ENCODE measurements at places on chromosomes 3 and 15. TPM values are rescaled to one million over a fixed set of nuclear protein-coding genes. Genes with fewer than 3 reads are reported as not detected.

DNA sequence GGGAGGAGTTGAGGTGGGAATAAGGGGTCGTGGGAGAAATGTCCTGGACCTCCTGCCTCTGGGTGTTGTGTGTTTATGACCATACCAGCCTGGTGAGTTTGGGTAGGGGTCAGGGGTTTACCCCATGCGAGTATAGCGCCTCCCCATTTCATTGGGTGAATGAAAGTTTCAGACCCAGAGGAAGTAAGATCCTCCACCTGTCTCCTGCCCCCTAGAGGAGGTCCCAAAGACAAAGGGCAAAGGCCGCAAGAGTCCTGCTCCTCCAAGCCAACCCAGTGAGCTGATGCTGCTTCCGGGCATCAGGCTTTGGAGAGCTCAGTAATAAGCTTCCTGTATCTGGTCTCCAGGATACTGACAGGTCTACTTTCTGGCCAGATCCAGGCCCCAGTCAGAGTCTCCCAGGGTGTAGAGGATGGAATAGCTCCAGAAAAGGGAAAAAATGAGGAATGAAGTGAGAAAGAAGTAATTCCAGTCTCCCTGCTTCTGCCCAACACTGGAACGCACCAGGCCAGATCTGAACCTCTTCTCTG lies 6.4 kb upstream of the TBC1D21 start:
- H3K36me3 ChIP-seq = no peaks in the 10 kb centered on the region
- no peak overlapping the region for H3K4me3 ChIP-seq
- H3K27me3 ChIP-seq = peaks cover 66% of the 10 kb centered on the region
- H3K27ac ChIP-seq = no peak overlapping the region

GRCh38 chr3:179943117-179943880 lies 93.4 kb downstream of the PEX5L start:
- H3K4me3 ChIP-seq = no peak overlapping the region
- no peaks in the 10 kb centered on the region for H3K36me3 ChIP-seq
- DNase-seq = no peak

- no peaks in the 10 kb centered on the region for H3K4me1 ChIP-seq
- H3K27ac ChIP-seq = no peak overlapping the region
- DNase-seq = peak; percentile 69
- no peak overlapping the region for H3K4me3 ChIP-seq
Observed at GRCh38 chr3:123258811-123259420, 57.2 kb downstream of the SEC22A start.

NRG4 gene
- total RNA-seq = not detected

RTP1 gene
- not detected for total RNA-seq

DNA sequence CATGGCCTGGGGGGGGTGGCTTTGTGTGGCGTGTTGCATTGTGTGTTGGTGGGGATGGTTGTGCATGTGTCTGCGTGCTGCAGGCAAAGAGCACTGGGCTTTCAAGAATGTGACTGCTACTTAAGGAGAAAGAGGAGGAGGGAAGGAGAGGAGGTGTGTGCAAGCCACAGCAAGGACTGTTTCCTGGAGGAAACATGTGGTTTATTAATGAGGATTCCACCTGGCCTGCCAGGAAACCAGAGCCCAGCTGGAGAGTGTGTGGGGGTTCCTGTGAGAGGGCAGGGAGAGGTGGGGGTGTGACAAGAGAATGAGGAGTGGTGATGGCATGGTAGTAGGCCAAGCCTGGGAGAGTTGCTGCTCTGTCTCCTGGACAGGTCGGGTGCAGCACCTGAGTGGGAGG lies 258.1 kb upstream of the ROPN1 start:
- peaks cover 11% of the 10 kb centered on the region for H3K4me1 ChIP-seq
- no peak overlapping the region for H3K4me3 ChIP-seq
- no peaks in the 10 kb centered on the region for H3K27me3 ChIP-seq
- H3K27ac ChIP-seq = no peak overlapping the region
- H3K36me3 ChIP-seq = no peaks in the 10 kb centered on the region
- DNase-seq = no peak

POLQ gene
- 5.0 TPM for total RNA-seq

DNA sequence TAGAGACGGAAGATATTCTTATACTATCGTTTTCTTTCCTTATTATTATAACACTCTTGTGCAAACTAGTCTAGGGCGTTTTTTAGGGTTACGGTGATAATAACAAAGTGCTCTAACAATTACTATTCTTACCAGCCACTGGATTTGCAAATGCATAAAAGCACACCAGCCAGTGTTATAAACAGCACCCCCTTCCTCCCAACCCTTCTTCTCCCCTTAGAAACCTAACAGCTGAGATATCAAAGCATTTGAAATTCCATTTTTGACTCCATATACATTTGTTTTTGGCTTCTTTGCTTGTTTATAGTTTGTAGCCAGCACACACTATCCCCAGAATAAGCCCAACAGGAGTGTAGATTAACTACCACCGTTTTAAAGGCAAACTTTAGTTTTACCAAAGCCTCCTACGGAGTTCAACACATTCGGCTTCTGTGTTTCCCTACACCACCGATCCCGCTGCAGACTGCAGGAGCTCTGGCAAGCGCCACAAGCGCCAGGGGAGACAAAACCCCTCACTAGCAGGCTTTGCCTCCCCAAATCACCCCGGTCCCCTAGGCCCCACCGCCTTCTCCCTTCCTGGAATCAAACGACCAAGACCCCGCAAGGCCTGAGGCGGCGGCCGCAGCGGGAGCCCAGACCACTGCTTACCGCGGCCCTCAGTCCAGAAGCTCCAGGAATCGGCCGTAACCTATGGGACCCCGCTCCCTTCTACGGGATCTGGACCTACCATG lies 461 bp downstream of the COPB2 start:
- no peak for DNase-seq
- H3K27ac ChIP-seq = peak overlapping the region; percentile 91
- H3K4me3 ChIP-seq = peak overlapping the region; percentile 72
- H3K36me3 ChIP-seq = no peaks in the 10 kb centered on the region

DNA sequence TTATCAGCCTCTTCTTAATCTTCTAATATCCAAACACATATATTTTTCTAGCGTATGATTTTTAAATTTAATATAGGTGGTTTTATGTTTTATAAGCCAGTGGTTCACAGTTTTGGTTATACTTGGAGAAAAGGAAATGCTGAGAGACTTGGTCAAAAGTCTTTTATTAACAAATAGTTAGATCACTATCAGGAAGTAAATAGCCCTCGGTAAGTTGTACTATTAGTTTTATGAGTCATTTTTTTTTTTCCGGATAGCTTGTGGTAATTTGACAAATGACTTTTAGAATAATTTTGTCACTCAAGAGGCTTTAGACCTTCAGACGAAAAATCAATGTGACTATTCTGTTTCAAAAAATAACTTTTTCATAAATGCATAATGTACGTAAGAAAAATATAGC lies 232.2 kb upstream of the ROBO1 start:
- no peak for DNase-seq
- H3K27ac ChIP-seq = no peak overlapping the region
- no peaks in the 10 kb centered on the region for H3K27me3 ChIP-seq
- H3K4me1 ChIP-seq = no peaks in the 10 kb centered on the region
- H3K4me3 ChIP-seq = no peak overlapping the region

PLIN1 gene
- under 0.01 TPM for total RNA-seq

- peaks cover 14% of the 10 kb centered on the region for H3K4me1 ChIP-seq
- H3K4me3 ChIP-seq = peak within 1 kb of the TSS; percentile 100
- no peaks in the 10 kb centered on the region for H3K27me3 ChIP-seq
- peaks cover 1% of the 10 kb centered on the region for H3K36me3 ChIP-seq
Observed at GRCh38 chr15:80695099-80695910, at the start of gene ABHD17C. TSS of gene ABHD17C (plus strand) at chr15:80695310. CDS start at chr15:80695430, 120 bp downstream.

DNA sequence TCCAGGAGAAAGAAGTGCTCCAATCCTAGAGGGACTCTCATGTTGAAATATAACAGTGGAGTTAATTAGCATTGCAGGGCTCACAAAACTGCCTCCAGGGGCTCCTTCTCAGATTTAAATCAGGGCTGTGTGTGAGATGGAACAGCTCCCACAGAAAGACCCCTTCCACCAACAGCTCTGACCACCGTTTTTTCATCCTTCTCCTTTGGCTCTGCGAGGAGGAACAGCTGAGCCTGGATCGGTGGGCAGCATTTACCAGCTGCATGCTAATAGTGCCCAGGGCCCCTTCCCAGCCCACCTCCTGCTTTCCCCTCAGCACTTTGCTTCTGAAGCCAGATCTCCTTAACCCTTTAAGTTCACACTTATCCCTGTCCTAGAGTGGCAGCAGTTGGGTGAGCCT lies 119.2 kb upstream of the UBE2E1 start:
- H3K4me3 ChIP-seq = no peak overlapping the region
- DNase-seq = no peak
- no peaks in the 10 kb centered on the region for H3K36me3 ChIP-seq
- H3K27me3 ChIP-seq = no peaks in the 10 kb centered on the region

DNA sequence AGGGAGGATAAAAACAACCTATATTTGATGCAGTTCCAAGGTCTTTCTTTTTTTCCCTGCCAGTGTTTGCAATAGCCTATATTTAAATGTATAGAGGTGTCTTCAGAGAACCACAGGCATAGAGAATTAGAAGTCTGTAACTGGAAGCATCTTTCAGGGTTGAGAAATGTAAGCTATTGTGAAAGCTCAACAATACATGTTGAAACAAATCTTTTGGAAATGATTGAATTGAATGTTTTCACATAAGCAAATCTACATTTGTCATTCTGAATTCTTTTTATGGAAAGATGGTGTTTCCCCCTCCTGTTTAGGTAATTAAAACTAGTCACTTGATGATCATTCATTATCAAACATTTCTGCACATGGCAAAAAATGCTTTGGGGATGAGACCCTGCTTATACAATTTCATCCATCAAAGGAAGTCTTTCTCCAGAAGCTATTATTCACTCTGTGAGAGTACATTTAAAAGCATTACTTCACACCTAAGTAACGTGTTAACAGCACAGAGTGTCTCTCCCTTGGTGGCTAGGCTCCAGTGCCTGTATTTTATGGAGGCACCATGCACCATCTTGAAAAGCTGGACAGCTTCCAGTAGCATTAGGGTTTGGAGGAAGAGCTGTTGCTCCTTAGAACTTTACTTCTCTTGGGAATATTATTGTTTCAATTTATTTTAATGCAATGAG lies 406.2 kb downstream of the LSAMP start:
- H3K27ac ChIP-seq = no peak overlapping the region
- no peaks in the 10 kb centered on the region for H3K4me1 ChIP-seq
- no peaks in the 10 kb centered on the region for H3K27me3 ChIP-seq
- DNase-seq = no peak
- H3K36me3 ChIP-seq = no peaks in the 10 kb centered on the region

BTLA gene
- total RNA-seq = not detected

DNA sequence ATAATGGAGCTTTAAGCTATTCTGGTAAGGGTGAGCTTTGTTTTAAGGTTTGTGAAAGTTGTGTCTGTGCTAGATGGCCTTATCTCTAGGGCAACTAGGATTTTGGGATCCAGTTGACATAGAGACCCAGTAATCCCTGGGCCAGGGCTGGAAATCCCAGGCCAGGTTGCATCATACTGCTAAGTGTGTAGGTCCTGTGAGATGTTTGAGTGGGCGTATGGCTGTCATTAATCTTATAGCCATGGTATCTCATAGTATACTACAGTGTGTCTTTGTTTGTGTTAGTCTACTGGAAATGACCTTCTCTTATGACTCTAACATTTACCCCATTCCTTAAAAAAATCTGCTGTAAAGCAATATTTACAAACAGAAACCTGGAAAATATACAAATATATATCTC lies 151.4 kb downstream of the CACNA2D3 start:
- no peaks in the 10 kb centered on the region for H3K27me3 ChIP-seq
- no peak for DNase-seq
- no peaks in the 10 kb centered on the region for H3K4me1 ChIP-seq
- no peak overlapping the region for H3K4me3 ChIP-seq
- no peaks in the 10 kb centered on the region for H3K36me3 ChIP-seq

GRCh38 chr3:117059956-117060270 lies 350.3 kb downstream of the TUSC7 start:
- H3K4me1 ChIP-seq = peaks cover 4% of the 10 kb centered on the region
- no peaks in the 10 kb centered on the region for H3K36me3 ChIP-seq
- no peak for DNase-seq
- no peaks in the 10 kb centered on the region for H3K27me3 ChIP-seq
- no peak overlapping the region for H3K27ac ChIP-seq

TRAK1 gene
- total RNA-seq = 28.1 TPM

GRCh38 chr15:67413770-67414390 lies 107.1 kb upstream of the C15orf61 start:
- H3K4me3 ChIP-seq = no peak overlapping the region
- no peak overlapping the region for H3K27ac ChIP-seq
- no peaks in the 10 kb centered on the region for H3K27me3 ChIP-seq
- DNase-seq = peak; percentile 68

DNA sequence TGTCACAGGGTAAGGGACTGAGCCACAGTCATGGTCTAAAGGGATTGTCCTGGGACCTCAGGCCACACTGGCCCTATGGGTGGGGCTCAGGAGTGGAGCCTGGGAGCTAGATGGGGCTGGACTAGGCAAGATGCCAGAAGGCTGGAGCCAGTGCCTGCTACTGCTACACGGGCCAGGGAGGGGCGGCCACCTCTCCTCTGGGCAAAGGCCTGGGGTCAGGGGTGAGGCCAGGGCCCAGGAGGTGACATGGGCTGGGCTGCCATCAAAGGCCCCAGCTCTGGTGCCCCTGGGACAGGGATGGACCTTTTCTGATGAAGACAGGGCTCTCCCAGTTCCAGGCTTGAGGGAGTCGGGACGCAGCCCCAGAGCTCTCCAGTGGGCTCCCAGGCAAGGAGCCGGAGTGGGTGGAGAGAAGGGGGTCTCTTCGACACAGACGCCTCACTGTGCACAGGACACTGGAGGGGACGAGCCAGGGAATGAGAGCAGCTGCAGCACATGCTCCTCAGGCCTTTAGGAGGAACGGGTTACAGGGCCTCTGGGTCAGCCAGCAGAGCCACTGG lies 62.1 kb upstream of the IQSEC1 start:
- peaks cover 2% of the 10 kb centered on the region for H3K27me3 ChIP-seq
- H3K36me3 ChIP-seq = no peaks in the 10 kb centered on the region
- no peaks in the 10 kb centered on the region for H3K4me1 ChIP-seq

GRCh38 chr3:188296761-188297612 lies 143.0 kb downstream of the LPP start:
- H3K27me3 ChIP-seq = no peaks in the 10 kb centered on the region
- peaks cover 23% of the 10 kb centered on the region for H3K4me1 ChIP-seq
- peak overlapping the region; percentile 3 for H3K27ac ChIP-seq
- H3K4me3 ChIP-seq = no peak overlapping the region

DNA sequence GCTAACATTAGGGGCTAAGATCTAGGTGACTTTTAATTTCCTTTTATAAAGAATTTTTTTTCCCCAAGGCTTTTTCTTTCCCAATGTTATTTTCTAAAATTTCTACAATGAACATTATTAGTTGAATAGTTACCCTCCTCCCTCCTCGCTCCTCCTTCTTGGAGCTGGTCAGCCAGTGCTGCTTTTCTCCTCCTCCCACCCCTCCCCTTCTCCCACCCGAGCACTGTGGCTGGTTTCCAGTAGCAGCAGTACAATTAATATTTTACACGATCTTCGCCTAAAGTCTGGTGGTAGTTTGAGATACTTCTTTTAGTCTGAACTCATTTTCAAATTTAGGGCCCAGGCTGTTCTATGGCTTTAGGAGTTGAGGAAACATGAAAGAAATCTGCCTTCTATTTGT lies 41.6 kb downstream of the EEFSEC start:
- DNase-seq = no peak
- H3K27ac ChIP-seq = peak overlapping the region; percentile 50
- no peaks in the 10 kb centered on the region for H3K36me3 ChIP-seq
- H3K4me3 ChIP-seq = no peak overlapping the region
